ENCODE measurements at places on chromosomes 1 and 21.

DNA sequence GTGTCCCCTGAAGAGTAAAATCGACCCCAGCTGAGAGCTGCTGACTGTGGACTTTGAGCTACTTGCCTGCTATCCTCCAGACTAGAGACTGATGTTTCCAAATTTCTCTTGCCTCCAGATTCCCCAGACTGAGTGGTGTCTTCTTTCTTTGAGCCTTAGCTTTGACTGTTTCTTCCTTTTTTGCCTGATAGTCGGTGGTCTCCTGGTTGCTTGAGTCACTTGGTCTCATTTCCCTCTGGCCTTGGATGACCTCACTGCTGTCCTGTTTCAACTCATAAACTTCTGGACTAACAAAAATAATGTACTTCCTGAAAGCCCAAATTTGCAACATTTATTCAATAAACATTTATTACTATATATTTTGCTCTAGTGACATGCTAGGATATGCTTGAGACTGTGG is 52.9 kb upstream of the DIPK1A start:
- DNase-seq = no peak

DNA sequence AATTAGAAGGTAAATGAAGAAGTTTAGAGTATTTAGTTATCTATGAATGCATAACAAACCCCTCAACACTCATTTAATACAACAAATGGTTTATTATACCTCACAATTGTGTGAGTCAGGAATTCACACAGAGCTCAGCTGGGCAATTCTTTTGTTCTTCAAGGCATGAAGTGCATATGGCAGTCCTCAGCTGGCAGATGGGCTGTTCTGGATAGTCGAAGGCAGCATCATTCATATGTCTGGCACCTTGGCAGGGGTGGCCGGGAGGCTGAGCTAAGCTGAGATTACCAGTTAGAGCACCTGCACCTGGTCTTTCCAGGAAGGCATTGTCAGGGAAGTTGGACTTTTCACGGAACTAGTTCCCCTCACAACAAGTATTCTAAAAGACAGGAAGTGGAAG is 286.2 kb upstream of the DUSP10 start:
- no peak for DNase-seq

DNA sequence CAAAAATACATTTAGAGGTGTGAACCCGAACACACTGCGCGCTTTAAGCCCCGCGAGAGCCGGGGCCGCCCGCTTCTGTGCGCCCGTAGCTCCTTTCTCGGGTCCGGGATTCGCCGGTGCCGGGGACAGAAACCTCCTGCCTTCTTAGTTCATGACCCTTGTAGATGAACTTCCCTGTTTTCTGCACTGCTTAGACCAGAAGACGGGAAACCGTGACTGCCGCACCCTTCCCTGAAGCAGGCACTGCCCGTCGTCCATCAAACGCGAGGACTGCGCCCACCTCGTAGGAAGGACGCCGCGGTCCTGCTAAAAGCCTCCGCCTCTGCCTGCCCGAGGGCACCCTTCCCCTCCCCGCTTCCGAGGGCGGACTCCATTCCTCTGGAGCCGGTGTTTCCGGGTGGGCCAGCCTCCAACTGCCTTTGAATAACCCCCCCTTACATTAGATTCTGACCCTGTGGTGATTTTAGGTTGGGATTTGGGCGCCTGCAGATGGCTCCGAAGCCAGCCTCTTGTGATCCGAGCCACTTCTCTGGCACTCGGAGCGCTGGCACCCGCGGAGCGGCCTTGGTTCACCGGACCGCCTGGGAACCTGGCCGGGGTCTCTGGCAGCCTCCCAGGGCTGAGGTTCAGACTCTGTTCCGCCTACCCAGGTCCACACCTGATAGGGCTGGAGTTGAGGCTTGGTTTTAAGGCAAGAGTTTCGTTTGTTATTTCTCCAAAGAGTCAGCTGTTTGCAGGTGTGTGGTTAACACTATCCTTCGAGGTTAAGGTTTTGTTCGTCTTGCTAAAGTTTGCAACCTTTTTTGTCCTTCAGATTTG is 1.2 kb upstream of the PTTG1IP start:
- peak; percentile 80 for DNase-seq

- DNase-seq = no peak
Observed at GRCh38 chr1:52112489-52112888, 29.4 kb upstream of the ZFYVE9 start.

GRCh38 chr1:206583707-206584648 is 28.3 kb downstream of the EIF2D start:
- DNase-seq = peak; percentile 88

GRCh38 chr1:3702528-3702927 is 49.7 kb upstream of the CCDC27 start:
- no peak for DNase-seq

DNA sequence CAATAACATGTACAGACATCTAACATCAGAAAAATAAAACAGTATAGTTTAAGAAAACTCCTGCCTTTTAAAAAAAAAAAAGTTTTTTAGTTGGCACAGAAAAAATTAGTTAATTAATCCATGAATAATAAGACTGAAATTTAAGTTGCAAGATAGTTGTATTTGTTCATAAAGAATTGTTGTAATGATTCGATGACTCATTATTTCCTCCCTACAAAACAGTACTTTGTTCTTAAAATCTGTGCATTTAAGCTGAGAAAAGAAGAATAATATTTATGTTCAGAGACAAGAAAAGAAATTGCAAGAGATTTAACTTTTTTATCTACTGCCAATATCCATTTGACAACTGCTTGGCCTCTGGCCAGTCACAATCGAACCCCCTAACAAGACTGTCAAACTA is 894.7 kb downstream of the ADGRL2 start:
- no peak for DNase-seq

GRCh38 chr1:68409426-68409825 is 40.3 kb downstream of the RPE65 start:
- DNase-seq = no peak

DNA sequence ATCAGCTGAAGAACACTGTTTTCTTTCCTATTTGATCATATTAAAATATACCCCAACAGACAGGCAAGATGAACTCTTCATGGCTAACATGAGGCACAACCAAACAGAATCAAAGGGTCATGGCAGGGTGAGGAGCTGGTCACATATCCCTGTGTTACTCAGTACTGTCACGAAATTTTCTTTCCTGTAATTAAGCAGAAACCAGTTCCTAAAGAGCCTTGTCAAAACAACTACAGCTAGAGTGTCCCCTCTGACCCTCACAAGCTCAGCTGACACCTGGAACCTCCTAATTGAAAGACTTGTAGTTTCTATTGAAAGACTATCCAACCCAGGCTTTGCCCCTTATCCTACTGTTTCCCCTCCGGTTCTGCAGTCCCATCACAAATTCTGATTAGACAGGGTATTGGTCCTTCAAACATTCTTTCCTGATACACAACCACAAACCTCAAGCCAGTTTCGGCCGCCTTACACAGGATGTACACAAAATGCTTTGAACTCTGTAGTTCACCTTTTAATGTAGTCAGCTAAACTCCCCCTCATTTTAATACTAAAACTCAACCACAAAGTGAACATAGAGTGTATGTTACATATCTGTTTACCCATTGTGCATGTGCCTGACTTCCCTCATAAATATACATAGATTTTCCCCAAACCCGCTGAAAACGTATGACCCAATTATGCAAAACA is 651.9 kb downstream of the MRPL39 start:
- no peak for DNase-seq

DNA sequence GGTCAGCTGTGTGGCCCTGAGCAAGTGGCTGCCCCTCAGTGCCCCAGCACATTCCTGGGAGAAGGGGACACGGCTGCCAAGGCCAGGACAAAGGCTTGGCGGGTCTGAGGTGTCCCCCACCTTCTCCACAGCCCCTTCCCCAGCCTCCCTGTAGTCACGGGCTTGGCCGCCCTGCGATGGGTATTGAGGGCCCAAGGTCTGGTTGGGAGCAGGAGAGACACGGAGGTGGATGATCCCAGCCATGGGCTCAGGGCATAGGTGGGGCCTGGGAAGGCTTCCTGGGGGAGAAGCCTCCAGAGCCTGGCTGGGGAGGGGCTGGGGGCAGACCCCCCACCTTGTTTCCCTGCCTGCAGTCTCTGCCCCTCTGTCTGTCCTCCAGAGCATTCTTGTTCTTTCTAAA is 27.0 kb downstream of the TTC39A start:
- DNase-seq = no peak

- DNase-seq = no peak
Observed at GRCh38 chr1:221206076-221206475, 326.8 kb downstream of the HLX start.

- DNase-seq = no peak
Observed at GRCh38 chr21:14603202-14603601, 57.1 kb upstream of the SAMSN1 start.

GRCh38 chr1:165344198-165344597 is 12.3 kb downstream of the LMX1A start:
- no peak for DNase-seq

DNA sequence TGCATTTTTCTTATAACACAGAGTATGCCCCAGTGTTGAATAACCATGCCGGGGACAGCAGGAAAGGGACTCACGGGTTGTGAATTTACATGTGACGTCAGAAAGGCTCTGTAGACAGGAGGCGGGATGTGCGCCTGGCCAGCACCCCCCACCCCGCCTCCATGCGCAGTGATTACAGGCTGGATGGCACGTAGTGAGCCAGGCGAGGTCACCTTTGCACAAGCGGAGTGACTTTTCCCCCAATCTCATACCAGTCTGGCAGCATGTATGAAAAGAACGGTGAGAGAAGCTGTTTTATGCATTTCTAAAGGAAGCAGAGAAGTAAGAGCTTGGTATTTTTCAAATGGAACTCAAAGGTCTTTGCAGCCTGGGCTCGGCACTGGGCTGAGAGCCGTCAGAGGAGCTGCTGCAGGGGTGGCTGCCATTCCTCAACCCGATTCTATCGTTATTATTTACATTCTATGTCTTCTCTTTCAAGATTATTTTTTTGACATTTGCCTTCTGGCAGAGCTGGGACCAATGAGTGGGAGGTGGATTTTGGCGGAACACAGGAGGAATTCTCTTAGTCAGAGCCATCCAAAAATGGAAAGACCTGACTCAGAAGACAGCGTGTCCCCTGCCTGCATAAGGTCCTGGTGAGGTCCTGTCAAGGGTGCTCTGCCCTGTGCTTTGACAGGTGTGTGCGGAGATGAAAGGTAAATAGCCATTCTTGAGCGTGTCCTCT is 115.6 kb upstream of the SLC45A1 start:
- DNase-seq = peak; percentile 79

- no peak for DNase-seq
Observed at GRCh38 chr1:205565799-205566198, 61.3 kb downstream of the CDK18 start.

DNA sequence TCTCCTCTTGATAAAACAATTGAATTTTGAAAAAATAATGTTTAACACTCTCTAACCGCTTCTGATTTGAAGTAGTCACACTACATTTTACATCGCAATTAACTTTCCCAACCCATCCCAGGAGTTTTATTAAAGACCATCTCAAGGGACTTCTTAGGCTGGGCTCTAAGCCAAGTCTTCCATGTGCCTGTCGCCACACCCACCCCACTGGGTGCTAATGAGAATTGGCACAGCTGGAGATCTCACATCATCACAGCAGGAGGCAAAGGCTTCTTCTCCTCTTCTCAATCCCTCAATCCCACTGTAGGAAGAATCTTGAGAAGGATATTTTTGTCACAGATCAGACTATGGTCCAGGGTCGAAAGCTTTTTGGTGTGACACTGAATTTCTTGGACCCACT is 328.9 kb downstream of the NUF2 start:
- DNase-seq = no peak

DNA sequence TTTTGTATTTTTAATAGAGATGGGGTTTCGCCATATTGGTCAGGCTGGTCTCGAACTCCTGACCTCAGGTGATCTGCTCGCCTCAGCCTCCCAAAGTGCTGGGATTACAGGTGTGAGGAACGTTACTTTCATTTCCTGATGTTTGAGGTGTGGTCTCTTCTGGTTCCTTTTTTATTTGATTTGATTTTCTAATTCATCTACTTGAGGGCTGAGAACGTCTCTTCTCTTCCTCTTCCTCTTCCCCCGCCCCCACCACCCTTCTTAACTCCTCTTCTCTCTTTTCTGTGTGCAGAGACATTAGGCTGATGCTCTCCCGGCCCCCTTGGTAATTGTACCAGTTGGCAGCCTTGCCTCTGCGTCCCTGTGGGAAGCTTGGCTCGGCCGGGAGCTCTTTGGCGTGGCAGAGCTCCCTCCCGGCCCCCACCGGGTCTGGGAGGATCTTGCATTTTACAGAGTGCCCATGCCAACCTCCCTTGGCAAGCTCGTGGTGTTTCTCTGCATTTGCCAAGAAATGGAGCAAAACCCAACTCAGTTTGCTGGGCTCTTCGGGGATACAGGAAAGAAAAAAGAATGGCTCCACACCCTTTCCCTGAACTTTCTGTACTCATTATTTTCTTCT is 19.9 kb downstream of the CRYAA start:
- no peak for DNase-seq

GRCh38 chr1:85289207-85289847 is 12.9 kb upstream of the BCL10 start:
- DNase-seq = no peak

GRCh38 chr1:51620470-51620869 is 3.6 kb downstream of the OSBPL9 start:
- no peak for DNase-seq

DNA sequence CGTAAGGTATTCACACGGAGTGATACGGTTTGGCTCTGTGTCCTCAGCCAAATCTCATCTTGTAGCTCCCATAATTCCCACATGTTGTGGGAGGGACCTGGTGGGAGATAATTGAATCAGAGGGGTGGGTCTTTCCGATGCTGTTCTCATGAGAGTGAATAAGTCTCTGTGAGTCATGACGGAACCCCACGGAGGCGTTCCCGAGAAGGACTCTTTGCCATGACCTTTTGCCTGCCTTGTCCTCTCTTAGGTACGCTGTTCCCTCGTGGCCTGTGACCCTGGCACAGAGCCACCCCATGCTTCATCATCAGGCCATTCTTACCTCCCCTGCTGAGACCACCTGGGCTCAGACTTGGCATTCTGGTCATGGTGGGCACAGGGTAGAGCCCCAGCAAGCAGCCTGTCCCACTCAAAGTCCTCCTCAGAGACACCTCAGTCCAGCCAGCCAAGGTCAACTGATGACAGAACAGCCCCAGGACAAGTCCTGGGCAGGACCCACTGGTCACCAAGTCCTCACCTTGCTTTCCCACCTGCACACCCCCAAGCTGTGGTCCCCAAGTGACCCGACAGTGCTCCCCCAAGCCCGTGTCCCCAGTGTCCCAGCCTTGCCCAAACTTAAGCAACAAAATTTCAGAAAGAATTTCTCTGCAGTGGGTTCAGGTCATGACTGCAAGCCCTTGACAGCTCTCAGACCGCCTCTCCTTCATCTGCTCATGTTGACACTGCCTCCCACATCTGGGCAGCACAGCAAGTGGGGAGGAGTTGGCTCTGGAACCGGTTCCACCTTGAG is 158.4 kb downstream of the ACTL8 start:
- no peak for DNase-seq
